Cerebellum (tissue), 4 donors: ENCODE measurements at places on chromosomes 7 and 10. TPM values are rescaled to one million over a fixed set of nuclear protein-coding genes. Genes with fewer than 3 reads are reported as not detected.

Gene RADIL
- total RNA-seq = 8.4 TPM

Gene FAM107B
- 49.0 TPM for total RNA-seq

Gene TMEM168
- 39.6 TPM for total RNA-seq

GRCh38 chr10:103752680-103753248 is 102.6 kb downstream of the SH3PXD2A start:
- DNase-seq = no peak

GRCh38 chr7:4144811-4145510 is 537.1 kb upstream of the FOXK1 start:
- DNase-seq = no peak

GRCh38 chr10:33334153-33334804 is at the start of gene NRP1:
Gene NRP1, minus strand, starts transcription at chr10:33334667. Its CDS starts 285 bp downstream, at chr10:33334382.
- no peak for DNase-seq

DNA sequence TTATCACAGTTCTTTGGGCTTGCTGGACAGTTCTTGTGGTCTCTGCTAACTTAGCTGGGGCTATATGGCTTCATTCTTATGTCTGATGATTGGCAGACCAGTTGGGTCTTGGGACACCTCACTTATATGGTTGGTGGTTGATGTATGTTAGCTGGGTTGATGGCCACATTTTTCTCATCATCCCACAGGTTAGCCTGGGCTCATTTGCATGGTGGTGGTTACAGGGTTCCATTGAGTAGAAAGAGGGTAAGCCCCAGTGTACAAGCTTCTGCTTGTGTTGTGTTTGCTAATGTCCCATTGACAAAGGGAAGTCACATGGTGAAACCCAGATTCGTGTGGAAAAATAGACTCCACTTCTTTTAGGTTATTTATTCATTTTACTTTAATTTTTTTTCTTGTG is 40.6 kb downstream of the TMEM60 start:
- no peak for DNase-seq

GRCh38 chr7:25069900-25070443 is 55.1 kb downstream of the CYCS start:
- DNase-seq = peak; percentile 37

GRCh38 chr10:122490786-122491680 is 29.7 kb downstream of the HTRA1 start:
- DNase-seq = no peak
